ENCODE measurements at places on chromosomes 6 and 20.

GRCh38 chr6:116444575-116444974 lies 16.6 kb upstream of the CALHM6 start:
- no peak for DNase-seq

DNA sequence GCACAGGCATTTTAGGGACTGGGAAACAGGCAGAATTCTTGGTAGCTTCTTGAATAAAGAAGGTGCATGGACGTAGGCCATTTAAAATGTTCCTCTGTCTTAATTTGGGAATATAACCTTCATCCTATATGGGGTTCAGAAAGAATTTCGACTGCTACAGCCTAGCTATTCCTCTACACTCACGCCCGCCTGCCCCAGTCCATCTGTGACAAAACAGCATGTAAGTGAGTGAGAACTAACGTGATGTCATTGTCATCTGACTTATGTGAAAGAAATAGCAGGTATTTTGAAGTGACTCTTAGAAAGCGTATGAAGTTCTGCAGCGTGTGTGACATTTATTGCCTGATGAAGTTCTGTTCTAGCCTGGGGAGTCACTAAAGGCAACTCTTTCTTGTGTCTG lies 52.2 kb upstream of the SLC22A1 start:
- no peak for DNase-seq

DNA sequence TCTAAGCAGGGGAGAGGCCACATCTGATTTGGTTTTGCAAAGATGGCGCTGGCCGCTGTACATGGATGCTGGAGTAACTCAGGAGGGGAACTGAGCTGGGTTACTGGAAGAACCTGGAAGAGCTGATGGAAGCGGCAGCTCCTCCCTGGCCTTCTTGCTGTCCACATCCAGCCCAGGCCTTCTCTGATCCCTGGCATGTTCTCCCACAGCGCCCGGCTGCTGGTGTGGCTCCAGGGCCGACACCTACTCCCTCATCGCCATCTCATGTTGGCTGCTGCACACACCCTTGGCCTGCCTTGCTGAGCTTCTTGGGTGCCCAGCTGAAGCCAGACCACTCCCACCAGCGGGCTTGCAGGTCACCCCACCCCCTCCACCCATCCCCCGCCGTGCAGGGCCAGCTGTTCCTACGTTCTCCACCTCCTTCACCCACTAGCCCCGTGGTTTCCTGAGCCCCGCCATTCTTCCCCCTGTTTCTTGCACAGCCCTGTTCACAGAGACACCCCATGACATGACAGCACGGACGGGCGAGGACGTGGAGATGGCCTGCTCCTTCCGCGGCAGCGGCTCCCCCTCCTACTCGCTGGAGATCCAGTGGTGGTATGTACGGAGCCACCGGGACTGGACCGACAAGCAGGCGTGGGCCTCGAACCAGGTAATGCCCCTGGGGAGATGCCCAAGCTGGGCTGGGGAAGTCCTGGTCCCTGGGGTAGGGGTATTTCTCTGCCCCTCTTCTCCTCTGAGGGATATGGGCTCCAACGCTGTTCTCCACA lies 28.4 kb downstream of the VSTM2L start:
- DNase-seq: no peak

- no peak for DNase-seq
Observed at GRCh38 chr6:8391934-8392333, 43.4 kb downstream of the SLC35B3 start.

Data from ELR (cell line).